ENCODE measurements at places on chromosomes 6 and 20.

DNA sequence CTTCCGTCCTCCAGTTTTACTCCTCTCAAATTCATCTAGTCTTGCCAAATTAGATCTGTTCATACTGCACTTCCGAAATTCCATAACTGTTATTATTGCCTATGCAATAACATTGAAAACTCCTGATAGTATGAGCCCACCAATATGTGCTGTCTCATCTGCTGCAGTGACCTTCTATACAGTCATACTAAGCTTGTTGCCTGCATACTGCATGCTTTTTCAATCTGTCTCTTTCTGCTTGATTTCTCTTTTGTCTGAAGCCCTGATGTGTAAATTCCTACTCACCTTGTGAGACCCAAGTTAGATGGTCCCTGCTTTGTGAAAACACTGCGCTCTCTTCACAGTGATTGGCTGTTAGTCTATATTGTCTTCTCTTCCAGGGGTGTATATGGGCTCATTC lies 1.1 kb downstream of the TBP start:
- DNase-seq = no peak

DNA sequence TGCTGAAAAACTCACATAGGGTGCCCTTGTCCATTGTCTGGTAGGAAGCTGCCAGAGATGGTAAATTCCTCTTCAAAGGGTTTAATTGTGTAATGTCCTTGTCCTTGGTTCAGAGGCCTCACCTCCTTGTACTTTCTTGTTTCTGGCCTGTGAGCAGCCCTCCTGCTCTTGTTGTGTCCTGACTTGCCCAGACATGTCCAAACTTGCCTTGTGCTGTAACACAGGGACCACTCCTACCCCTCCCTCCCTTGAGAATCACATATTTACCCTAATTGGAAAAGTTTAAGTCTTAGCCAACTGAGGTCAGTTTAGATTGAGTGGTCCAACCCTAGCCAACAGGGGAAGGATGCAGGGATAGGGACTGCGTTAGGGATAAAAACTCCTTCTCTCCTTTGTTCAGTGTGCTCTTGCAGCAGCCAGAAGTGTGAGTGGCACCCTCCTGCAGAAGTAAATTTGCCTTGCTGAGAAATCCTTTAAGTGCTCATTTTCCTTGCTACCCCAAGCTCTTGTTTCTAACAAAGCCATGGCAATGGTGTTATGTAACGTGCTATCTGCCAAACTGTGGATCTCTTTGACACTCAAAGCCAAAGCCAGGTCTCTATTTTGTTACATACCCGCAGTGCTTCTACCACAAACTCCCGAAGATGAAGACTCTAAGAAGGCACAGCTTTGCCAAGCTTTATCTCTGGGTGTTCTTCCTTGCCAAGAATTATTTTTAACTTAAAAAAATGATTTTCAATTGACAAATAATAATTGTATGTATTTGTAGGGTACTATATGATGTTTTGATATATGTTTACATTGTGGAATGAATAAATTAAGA lies 414.5 kb downstream of the ESR1 start:
- DNase-seq = no peak

DNA sequence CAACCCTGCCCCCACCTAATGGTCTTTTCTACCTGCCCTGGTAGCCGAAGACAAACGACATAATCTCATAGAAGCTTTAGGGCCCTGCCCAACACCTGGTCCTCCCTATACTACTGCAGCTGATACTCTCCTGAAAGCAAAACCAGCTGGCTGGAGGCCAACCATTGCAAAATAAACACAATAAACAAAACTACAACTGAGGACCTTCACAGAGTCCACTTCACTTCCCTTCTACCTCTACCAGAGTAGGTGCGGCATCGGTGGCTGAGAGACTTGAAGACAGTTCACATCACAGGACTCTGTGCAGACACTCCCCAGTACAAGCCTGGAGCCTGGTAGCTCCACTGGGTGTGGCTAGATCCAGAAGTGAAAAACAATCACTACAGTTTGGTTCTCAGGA lies 476.2 kb downstream of the MMUT start:
- DNase-seq = no peak

DNA sequence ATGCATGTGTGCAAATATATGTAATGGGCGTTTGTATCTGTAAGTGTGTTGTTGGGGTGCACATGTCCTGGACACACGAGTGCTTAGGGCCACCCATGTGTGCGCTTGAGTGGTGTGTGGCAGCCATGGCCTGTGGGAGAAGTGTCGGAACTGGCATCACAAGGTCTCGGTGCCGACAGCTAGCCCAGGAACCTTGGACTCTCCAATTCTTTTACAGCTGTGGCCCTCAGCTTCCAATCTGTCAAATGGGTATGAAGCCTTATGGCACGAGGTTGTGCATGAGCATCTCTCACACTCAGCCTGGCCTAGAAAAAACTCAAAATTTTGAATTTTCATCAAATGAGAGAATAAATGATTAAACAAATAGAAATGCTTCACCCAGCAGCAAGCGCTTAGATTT lies 42.0 kb downstream of the SPDEF start:
- DNase-seq = no peak

DNA sequence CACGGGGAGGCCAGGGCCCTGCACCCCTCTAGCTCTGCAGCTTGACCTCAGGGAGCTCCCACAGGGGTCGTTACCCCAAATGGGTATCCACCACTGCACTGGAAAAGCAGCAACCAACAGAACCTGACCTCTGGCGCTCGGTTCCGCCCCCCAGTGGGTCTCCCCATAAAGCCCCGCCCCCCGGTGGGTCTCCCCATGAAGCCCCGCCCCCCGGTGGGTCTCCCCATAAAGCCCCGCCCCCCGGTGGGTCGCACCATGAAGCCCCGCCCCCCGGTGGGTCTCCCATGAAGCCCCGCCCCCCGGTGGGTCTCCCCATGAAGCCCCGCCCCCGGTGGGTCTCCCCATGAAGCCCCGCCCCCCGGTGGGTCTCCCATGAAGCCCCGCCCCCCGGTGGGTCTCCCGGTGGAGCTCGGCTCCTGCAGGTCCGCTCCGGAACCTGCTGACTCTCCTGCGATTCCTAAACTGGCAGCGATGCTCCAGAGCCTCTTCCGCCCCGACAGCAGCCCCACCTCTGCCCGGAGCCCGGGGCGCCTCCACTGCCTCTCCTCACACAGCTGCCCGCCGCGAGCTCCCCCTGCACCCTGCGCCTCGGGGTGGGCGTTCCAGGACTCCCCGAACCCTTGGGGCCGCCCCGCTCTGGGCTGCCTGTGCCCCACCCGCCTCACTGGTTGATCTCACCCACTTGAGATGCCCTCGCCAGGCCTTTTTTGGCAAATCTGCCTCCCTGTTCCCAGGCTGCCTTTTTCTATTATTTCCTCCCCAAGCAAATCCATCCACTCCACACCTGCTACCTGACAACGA lies 12.1 kb downstream of the SLC2A4RG start:
- peak; percentile 60 for DNase-seq

DNA sequence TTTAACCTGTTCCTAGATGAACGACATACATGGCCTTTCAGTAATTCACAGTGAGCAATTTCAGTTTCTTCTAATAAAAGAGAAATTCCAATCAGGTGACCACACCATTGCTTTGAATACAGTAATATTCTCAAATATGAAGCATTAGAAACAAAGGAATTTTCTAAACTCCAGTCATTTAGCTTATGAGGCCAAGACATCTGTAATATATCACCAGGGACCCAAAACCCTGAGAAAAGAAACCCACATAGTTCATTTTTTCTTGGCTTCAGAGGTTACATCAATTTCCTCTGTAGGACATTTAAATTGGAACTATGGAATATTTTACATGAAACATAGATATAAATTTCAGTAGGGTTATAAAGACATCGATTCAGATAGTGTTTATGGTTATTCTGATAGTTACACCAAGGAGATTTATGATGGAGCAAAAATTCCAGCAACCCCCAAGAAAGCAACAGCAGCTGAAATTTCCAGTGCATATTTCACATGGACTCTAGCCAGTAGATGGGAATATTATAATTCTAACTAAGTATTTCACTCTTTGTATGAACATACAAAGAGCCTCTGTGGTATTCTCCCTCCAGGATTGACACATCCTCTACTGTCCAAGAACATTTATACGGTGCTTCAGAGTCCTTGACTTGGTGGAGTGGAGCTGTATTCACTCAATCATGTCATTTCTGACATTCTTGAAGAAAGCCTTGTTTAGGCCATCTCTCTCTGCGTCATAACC lies 82.9 kb downstream of the ADGRG6 start:
- DNase-seq = no peak

All from activated CD4-positive, alpha-beta T cell treated with anti-CD3 and anti-CD28 coated beads for 36 hours (primary cell).